ENCODE measurements at places on chromosomes 2 and 18. TPM values are rescaled to one million over a fixed set of nuclear protein-coding genes. Genes with fewer than 3 reads are reported as not detected.

DNA sequence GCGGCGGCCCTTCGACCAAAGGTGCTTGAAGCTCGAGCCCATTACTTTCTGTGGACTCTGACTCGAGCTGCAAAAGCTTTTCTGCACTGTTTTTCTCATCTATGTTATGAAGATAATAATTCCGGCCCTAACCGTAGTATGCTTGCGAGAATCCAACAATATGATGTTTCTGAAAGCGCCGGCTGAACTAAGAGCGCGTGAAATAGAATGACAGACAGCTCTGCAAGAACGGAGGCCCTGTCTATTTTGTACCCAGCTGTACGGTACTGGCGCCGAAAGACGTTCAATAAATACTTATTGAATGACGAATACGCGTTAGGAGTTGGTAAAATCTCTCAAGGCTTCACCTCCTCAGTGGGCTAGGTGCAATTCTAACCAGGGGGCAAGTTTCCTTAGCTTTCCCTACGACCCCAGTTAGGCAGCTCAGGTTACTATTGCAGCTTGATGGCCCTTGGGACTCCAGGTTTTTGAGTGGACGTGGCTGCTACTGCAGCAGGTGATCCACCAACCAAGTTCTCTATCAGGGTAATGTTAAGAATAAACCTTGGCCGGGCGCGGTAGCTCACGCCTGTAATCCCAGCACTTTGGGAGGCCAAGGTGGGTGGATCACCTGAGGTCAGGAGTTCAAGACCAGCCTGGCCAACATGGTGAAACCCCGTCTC lies 570 bp downstream of the SCRN3 start:
- no peak for DNase-seq

GRCh38 chr2:10166676-10167292 lies 44.2 kb downstream of the RRM2 start:
- DNase-seq: no peak

DNA sequence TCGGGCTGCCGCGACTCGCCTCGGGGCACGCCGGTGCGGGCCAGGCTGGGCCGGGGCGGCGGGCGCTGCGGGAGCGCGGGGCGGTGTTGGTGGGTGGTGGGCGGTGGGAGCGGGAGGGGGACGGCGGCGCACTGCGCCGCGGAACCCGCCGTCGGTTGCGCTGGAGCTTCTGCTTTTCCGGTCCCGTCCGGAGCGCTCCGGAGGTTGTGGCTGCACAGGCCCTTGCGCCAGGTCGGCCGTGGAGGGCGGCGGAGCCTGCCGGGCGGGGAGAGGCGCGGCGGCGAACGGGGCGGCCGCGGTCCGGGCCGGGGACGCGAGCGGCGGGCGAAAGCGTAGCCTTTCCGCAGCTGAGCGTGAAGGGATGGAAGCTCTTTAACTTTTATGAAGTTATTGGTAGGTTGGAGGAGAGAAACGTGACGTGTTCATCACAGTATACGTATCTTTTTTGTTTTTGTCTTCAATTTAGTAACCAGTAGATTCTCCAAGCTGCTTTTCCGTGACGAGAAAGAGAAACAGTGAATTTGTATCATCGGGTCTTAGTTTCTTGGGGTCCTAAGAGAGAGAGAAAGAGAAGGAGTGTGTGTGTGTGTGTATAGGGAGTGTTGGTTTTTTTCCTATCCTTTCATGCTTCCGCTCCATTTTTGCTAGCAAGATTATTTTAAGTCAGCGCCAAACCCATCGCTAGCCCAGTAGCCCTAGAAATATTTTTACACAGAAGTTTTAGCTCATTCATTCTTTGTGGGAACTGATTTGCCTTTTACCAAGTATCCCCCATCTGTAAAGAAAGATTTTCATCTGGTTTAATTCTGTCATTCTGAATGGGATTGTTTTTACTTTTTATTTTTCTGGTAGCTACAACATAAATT lies 535 bp downstream of the ATG4B start:
- DNase-seq: peak; percentile 16

DNA sequence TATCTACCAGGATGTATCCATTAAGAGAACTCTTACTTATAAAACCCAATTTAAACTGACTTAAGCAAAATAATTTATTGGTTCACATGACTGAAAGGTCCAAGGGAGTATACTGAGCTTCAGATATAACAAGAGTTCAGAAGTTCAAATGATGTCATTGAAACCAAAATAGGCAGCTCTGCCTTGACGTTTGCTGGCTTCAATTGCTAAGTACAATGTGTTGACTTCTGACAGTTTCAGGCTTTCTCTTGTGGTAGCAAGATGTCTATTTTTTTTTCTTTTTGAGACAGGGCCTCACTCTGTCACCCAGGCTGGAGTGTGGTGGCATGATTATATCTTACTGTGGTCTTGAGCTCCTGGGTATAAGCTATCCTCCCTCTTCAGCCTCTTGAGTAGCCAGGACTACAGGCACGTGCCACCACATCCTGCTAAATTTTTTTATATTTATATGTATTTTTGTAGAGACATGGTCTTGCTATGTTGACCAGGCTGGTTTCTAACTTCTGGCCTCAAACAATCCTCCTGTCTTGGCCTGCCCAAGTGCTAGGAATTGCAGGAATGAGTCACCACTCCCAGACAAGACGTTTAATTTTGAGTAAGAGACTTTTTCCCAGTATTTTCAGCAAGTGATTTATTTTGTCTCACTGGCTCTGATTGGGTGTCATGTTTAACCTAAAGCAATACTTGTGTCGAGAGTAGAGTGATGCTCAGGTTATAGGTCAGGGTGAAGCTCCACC lies 184.8 kb downstream of the NR4A2 start:
- no peak for DNase-seq

DNA sequence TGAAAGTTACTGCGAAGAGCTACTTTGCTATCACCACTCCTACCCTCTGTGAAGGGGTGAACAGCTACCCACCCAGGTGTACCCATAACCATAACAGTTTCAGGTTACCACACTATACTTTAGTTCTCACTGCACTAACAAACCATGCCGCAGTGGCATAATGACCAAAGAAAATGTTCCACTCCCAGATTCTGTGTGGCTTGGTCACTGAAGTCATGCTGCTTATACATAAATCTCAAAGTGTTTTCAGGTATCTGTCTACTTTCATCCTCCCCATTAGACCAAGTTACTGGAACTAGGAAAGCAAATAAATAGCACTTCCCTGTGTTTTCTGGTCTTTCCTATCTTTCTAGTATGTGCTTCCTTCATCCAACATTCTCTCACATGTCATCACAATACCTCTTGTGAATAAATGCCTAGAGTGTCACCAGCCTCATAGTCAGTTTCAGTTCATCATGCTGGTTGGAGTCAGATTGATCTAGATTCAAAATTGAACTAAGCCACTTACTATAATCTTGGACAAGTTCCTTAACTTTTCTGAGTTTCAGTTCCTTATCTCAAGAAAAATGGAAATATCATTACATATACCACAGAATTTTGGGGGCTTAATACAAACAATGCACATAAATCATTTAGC lies 293.6 kb downstream of the FSIP2 start:
- no peak for DNase-seq

ATF2 gene
- 34.9 TPM for total RNA-seq

LRATD1 gene
- total RNA-seq: not detected

DNA sequence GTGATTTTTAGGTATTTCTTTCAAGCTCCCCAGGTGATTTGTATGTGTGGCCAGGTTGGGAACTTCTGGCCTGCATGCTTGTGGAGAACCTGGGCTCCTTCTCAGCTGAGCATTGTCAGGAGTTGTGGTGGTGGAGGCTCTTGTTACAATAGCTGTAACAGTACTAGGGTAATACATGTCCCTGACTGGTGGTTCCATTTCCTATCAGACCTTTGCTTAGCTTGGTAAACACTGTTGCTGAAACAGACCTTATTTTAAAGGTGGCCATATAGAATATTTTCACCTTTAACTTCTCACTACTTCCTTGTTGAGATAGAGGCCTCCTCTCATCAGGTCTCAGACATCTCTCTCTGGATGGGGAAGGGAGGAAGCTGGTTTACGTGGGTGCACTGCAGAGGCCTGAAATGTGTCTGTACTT lies 79.2 kb downstream of the SETBP1 start:
- DNase-seq: no peak

CROCC2 gene
- total RNA-seq: not detected

GRCh38 chr2:39618736-39619135 lies 47.0 kb upstream of the TMEM178A start:
- DNase-seq: no peak

PRKAG3 gene
- not detected for total RNA-seq

BOLL gene
- not detected for total RNA-seq

YES1 gene
- total RNA-seq: 98.6 TPM

GRCh38 chr2:26652361-26653041 lies 11.3 kb upstream of the CIB4 start:
- DNase-seq: no peak

DNA sequence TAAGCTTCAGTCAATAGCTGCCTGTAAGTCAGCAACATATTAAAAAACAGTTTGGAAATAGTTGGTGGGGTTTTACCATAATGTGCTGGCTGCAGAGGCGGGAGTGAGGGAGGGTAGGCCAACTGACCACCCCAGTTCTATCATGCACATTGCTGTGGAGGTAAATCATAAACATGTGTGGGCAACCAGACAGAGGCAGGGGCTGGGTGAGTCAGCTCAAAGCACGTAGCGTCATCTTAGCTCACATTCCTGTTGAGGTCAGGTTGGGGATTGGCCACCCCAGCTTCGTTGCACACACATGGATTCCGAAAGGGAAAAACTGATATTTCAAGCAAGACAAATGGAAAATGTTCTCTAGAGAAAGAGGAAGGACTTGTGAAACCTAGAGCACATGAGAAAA lies 19.5 kb downstream of the GPR45 start:
- peak; percentile 94 for DNase-seq

KIAA2012 gene
- total RNA-seq: 0.03 TPM

MYO5B gene
- 0.97 TPM for total RNA-seq

AQP12A gene
- not detected for total RNA-seq

PJVK gene
- 0.08 TPM for total RNA-seq

Measured in SJSA1 (cell line).